ENCODE measurements at places on chromosomes 4 and X.

- DNase-seq = no peak
Observed at GRCh38 chr4:87025023-87025613, 90.3 kb downstream of the AFF1 start.

- DNase-seq = no peak
Observed at GRCh38 chrX:24055043-24055356, 244 bp downstream of the EIF2S3 start.

DNA sequence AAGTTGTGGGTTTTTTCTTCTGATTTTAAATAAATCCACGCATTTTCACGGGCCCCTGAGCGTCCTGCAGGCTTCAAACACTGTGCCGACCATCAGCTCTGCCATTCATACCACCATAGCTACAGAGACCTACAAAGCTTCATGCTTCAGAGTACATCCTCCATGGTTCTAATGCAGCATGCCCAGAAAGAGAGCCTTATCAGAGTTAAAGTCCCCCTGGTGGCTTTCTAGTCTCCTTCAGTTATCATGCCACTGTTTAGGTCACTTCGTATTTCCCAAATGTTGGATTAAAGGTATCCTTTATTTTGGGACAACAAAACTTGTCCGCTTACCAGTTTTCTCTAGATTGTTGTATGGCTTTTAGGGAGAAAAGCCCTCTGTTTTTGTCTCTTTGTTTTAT lies 66.7 kb upstream of the VCX2 start:
- no peak for DNase-seq

GRCh38 chr4:124321364-124321763 lies 391.2 kb downstream of the ANKRD50 start:
- no peak for DNase-seq

- DNase-seq = no peak
Observed at GRCh38 chr4:96354036-96354712, 514.3 kb downstream of the PDHA2 start.

DNA sequence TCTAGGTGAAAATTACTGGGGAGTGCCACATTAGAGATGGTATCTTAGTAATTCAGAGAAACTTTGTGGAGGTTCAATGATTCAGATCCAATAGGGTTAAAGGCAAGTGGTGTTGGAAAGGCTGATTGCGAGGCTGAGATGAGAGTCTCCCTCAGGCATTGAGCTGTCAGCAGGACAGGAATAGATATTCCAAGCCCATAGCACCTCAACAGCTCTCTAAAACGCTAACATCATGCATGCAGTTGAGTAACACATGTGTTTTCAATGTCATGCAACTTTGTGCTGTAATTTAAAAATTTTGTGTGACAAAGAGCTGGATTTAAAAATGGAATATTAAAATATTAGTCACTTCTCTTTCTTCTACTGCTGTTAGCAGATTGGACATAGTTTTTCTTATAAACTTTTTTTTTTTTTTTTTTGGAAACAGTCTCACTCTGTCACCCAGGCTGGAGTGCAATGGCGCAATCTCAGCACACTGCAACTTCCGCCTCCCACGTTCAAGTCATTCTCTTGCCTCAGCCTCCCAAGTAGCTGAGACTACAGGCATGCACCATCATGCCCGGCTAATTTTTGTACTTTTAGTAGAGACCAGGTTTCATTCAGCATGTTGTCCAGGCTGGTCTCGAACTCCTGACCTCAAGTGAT lies 173.5 kb upstream of the C1QTNF7 start:
- no peak for DNase-seq

- DNase-seq = no peak
Observed at GRCh38 chr4:100721077-100721476, 203.3 kb upstream of the EMCN start.

GRCh38 chrX:7904562-7904961 lies 22.7 kb downstream of the PNPLA4 start:
- no peak for DNase-seq

- DNase-seq = no peak
Observed at GRCh38 chr4:78695910-78696309, 80.2 kb upstream of the BMP2K start.

GRCh38 chr4:76954489-76954888 lies 4.9 kb downstream of the SEPTIN11 start:
- no peak for DNase-seq

- no peak for DNase-seq
Observed at GRCh38 chr4:173699841-173700475, 169.9 kb upstream of the HAND2 start.

DNA sequence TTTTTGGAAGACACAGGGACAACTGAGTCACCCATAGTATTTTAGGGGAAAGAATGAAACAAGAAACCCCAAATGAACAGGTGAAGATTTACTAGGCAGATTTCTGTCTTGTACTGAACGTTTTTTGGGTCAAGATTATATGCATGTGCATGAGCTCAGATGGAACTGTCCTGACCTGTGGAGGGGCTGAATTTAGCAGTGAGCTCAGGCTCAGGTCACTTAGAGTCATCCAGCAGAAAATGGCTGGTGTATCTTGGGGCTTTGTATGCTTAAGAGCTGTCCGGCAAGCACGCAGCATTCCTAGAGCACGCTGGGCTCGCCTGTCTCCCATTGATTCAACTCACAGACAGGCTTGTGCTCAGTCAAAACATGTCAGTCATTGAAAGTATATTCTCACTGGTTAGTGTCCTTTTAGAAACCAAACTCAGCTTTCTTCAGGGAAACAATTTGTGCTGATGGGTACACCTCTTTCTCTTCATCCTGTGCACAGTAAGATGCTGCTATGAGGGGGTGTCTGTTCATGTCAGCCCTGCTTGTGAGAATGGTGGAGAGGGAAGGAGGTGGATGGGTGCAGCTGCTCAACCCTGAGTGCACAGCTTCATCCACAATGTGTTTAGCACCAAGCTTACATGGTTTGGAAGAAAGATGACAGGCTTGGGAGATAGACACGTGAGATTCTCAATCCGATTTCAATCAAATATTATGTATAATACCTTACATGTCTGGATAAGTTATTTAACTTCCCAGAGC lies 47.5 kb upstream of the PDLIM3 start:
- no peak for DNase-seq

DNA sequence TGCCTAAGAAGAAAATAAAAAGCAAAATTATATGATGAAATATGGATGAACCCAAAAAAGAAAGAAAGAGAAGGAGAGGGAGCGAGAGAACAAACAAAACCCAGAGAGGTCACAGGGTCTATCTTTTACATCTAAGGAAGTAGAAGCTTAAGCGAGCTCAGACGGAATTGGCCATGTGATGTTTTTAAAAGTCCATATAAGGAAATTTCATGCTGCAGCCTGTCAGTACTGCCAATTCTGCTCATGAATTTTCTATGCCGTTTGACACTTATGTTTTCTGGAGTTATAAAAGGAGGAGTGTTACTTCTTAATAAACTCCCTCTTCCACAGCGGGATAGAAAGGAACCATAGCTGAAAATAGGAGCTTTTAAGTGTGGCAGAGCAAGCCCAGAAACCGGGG lies 32.9 kb upstream of the DCX start:
- DNase-seq = no peak

DNA sequence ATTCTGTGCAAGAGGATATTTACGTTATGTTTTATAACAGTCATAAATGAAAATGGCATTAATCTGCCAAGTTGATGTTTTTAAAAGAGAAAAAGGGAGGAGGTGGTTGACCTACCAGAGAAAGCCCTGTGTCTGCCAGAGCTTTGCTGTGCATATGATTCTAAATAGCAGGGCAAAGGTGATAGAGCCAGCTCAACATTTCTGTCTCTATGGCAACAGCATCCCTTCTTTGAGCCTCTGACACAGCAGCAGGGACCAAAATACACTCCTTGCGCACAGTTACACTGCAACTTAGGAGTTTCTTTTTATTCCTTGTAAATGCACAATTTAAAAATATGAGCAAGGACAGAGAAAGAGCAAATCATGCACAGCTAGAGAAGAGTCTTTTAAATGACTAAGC lies 133.3 kb upstream of the RAI2 start:
- DNase-seq = no peak

- no peak for DNase-seq
Observed at GRCh38 chr4:18318682-18319388, 297.3 kb upstream of the LCORL start.
